ENCODE measurements at places on chromosomes 1 and 21.

GRCh38 chr1:235327559-235328270 is at the start of gene ARID4B:
TSS of gene ARID4B (minus strand) at chr1:235328179. CDS start at chr1:235326919, 1,260 bp downstream.
- peak; percentile 69 for DNase-seq

- no peak for DNase-seq
Measured at GRCh38 chr1:17359808-17360207, 12.2 kb upstream of the PADI6 start.

GRCh38 chr1:205350691-205351141 is 6.0 kb downstream of the KLHDC8A start:
- DNase-seq, result no peak

DNA sequence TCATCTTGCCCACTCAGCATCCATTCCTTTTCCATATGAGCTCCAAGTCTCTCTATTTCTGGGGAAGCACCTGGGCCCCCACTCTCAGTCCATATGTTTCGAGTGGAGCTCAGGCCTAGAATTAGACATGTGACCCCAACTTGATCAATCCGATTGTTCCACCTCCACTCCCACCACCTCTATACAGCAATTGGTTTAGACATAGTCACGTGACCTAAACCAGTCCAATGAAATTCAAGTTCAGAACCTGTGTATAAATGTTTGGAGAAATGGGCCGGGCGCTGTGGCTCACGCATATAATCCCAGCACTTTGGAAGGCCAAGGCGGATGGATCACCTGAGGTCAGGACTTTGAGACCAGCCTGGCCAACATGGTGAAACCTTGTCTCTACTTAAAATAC is 29.6 kb upstream of the CLIC4 start:
- no peak for DNase-seq

GRCh38 chr1:205636732-205637131 is 4.9 kb upstream of the ELK4 start:
- no peak for DNase-seq

- no peak for DNase-seq
Measured at GRCh38 chr1:159444511-159444910, 5.0 kb downstream of the OR10J1 start.

GRCh38 chr1:25993197-25993951 is 4.5 kb downstream of the PAFAH2 start:
- no peak for DNase-seq

DNA sequence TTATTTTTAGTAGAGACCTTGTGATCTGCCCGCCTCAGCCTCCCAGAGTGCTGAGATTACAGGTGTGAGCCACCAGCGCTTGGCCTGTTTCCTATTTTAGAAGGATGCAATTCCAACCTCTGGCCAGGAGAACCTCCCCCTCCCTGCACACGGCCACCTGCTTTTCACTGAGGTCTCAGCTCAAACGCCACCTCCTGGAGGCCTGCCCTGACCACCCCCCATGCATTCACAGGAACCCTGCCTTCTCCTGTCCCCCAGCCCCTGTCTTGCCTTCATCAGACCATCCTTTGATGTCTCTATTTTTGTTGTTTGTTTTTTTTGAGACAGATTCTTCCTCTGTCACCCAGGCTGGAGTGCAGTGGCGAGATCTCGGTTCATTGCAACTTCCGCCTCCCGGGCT is 2.3 kb downstream of the SRM start:
- no peak for DNase-seq

- DNase-seq, result no peak
Measured at GRCh38 chr21:26377111-26377694, 195.9 kb downstream of the CYYR1 start.

DNA sequence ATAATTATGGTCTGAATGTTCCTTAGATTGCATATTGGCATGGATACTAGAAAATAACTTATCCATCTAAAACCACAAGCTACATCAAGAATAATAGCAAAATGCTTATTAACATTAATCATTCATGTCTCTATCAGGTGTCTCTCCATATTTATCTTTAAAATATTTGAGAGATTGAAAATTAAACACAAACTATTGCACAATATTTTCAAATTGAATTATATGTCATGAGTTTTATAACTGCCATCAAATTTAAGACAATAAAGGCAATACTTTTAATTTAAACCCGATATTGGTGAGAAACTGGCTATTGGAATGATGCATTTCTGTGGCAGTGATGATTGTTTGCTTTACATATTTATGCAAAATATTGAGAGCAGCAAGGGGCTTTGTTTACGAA is 1506.8 kb upstream of the B3GALT2 start:
- no peak for DNase-seq

GRCh38 chr1:20604678-20605077 is 15.8 kb downstream of the CDA start:
- no peak for DNase-seq

DNA sequence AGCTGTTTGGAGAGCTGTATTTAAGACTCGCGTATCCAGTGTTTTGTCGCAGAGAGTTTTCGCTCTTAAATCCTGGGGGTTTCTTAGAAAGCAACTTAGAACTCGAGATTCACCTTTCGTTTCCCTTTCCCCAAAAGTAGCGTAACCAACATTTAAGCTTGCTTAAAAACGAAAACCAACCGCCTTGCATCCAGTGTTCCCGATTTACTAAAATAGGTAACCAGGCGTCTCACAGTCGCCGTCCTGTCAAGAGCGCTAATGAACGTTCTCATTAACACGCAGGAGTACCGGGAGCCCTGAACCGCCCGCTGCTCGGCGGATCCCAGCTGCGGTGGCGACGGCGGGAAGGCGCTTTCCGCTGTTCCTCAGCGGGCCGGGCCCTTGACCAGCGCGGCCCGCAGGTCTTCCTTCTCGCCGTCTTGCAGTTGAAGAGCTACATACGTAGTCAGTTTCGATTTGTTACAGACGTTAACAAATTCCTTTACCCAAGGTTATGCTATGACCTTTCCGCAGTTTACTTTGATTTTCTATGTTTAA is 1.9 kb downstream of the OLIG1 start:
- DNase-seq, result no peak

- DNase-seq, result no peak
Measured at GRCh38 chr1:234316937-234317336, 56.3 kb upstream of the COA6 start.

- no peak for DNase-seq
Measured at GRCh38 chr1:97089173-97089572, 367.6 kb downstream of the PTBP2 start.

DNA sequence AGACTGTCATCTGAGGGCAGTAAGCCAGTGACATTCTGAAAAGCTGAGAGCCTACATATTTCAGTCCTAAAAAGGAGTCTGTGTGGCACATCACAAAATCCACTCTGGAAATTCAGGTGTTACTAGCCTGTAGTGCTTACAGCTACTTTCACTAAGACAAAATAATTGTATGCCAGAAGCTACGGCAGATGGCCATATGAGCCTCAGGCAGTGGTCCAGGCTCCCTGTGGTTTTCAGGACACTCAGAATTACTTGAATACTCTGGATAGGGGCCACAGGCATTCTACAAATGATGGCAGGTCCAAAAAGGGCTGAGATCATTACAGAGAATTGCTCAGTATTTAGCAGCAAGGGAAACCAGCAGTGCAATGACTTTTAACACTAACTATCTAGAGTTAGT is 527.1 kb downstream of the MRPL39 start:
- DNase-seq, result no peak

- no peak for DNase-seq
Measured at GRCh38 chr1:36222481-36223380, 1.5 kb upstream of the THRAP3 start.

GRCh38 chr1:66998972-66999371 is 55.0 kb downstream of the SLC35D1 start:
- DNase-seq, result no peak

DNA sequence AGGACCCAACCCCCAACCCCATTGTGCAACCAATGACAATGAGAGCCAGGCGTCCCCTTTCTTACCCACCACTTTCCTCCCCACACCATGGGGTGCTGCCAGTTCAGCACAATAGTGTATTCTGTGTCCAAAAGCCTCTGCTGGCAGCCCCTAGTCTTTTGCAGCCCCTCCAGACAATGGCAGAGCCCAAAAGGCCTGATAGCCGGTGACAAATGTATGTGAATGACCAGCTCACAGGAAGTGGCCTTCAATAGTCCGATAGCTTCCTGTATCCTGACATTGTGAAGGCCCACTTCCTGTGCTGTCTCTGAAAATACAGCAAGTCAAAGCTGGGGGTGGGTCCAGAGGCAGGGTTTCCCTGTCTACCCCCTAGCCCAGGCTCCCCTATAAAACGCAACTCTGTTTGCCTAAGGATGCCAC is 16.6 kb downstream of the SMIM12 start:
- no peak for DNase-seq

DNA sequence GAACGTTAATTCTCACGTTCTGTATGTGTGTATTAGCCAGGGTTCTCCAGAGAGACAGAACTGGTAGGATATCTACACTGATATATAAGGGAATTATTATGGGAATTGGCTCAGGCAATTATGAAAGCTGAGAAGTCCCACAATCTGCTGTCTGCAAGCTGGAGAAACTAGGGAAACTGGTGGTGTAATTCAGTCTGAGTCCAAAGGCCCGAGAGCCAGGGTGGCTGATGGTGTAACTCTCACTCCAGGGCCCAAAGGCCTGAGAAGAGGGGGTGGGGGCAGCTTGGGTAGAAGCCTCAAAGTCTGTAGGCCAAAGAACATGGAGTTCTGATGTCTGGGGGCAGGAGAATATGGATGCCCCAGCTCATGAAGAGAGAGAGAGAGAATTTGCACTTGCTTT is 13.3 kb upstream of the VASH2 start:
- no peak for DNase-seq

- no peak for DNase-seq
Measured at GRCh38 chr1:6888268-6888667, 103.0 kb downstream of the CAMTA1 start.

DNA sequence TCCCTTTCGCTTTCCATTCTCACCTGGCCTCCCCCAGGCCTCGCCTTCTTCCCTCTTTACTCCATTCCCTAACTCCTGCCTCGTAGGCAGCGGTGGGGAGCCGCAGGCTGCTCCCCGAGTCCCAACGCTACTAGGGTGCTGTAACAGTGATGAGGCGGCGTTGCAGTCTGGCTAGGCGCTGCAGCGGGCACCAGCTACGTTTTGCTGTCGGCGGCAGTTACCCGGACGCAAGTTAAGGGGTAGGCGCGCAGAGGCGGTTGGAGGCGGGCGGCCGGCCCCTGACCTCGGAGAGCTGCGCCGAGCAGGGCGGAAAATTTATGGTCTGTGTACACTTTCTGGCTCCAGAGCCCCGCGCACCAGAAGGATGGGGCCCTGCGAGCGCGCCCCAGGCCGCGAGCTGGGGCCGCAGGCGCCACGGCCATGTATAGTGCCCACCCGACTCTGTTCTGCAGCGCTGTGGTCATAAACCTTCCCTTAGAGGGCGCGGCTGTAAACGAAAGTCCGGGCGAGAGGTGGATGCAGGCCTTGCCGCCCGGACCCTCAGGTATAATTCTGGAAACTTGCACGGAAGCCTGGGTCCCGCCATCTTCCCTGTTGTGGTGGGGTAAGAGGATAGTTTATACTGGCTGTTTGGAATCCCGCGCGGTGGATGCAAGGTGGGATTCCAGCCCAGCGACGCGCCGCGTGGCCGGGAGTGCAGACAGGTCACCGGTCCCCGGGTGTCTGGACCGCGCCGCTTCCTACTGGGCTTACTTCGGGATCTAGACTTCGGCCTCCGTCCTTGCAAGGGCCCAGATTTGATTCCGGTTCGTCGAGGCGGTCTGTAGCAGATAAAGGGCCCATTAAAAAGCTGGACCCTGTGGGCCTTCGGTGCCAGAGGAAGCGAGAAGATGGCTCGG is 15.0 kb downstream of the HLX start:
- no peak for DNase-seq

DNA sequence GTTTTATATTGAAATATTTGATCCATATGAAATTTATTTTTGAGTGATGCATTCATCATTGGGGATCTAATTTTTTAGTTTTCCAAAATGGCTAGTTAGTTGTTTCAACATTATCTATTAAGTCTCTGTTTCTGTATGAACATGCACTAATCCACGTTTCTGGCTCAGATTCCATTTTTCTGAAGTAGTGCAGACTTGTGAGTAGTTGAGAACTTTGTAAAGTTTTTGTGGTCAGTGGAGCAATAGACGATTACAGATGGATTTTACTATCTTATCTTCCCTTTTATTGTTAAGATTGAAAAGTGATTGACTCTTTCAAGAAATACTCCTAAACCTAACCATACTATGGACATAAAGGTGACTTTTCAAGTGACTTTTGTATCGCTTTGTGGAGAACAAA is 16.7 kb downstream of the SOAT1 start:
- DNase-seq, result no peak

- DNase-seq, result peak; percentile 32
Measured at GRCh38 chr1:71080230-71080738, 551 bp downstream of the ZRANB2 start.

GRCh38 chr1:105204836-105205371 is 1455.2 kb downstream of the AMY1C start:
- DNase-seq, result no peak

- no peak for DNase-seq
Measured at GRCh38 chr1:224727351-224728289, 111.5 kb downstream of the CNIH3 start.

GRCh38 chr1:119968068-119968492 is 71.8 kb upstream of the ADAM30 start:
- DNase-seq, result peak; percentile 58

DNA sequence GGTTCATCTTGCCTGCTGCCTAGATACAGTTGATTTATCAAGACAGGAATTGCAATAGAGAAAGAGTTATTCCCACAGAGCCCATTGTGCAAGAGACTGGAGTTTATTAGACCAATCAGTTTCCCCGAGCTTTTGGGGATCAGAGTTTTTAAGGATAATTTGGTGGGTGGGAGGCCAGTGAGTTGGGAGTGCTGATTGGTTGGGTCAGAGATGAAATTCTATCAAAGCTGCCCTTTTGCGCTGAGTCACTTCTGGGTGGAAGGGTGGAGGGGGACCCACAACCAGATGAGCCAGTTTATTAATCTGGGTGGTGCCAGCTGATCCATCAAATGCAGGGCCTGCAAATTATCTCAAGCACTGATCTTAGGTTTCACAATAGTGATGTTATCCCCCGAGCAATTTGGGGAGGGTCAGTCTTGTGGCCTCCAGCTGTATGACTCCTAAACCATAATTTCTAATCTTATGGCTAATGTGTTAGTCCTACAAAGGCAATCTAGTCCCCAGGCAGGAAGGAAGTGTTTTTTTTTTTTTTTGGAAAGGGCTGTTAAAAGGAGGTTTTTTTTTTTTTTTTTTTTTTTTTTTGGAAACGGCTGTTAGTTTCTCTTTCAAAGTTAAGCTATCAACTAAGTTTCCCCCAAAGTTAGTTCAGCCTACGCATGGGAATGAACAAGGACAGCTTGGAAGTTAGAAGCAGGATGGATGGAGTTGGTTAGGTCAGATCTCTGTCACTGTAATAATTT is 7.4 kb downstream of the SLC16A4 start:
- no peak for DNase-seq

- DNase-seq, result no peak
Measured at GRCh38 chr21:45618846-45619485, 24.6 kb upstream of the PCBP3 start.

DNA sequence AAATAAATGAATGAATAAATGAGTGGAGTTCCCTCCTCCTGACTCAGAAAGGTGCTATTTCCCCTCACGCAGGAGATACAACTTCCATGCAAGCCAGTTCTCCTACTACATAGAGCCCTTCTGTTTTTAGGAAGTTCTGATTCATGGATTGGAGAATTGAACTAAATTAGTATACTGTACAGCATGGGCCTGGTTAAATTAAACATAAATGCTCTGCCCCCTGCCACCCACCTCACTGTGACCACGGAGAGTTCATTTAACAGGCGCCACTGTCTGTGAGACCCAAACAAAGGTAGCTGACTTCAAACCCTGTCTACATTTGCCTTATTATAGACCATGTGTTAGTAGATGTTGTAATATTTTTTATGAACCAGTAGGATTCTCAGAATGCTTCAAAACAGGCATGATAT is 9.1 kb upstream of the IRF2BP2 start:
- DNase-seq, result no peak
